ENCODE measurements at places on chromosomes 7 and 10.

DNA sequence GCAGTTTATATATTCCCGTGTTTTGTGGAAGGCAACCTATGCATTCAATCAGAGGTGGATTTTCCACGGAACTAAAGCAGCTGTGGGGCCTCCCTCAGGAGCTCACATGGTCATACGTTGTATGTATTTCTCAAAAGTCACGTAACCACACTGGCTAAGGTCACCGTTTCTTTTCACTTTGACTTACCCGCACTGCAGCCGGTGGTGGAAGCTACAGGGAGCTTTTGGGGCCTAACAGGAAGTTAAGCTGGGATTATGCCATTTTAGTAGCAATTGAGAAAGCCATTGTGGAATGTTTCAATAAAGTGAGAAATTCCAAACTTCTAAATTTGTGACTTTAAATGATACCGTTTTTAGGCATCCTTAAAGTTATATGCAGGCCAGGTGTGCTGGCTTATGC is 111.2 kb upstream of the KLF6 start:
- DNase-seq: no peak

GRCh38 chr10:44972874-44973306 is 5.7 kb downstream of the DEPP1 start:
- DNase-seq: no peak

DNA sequence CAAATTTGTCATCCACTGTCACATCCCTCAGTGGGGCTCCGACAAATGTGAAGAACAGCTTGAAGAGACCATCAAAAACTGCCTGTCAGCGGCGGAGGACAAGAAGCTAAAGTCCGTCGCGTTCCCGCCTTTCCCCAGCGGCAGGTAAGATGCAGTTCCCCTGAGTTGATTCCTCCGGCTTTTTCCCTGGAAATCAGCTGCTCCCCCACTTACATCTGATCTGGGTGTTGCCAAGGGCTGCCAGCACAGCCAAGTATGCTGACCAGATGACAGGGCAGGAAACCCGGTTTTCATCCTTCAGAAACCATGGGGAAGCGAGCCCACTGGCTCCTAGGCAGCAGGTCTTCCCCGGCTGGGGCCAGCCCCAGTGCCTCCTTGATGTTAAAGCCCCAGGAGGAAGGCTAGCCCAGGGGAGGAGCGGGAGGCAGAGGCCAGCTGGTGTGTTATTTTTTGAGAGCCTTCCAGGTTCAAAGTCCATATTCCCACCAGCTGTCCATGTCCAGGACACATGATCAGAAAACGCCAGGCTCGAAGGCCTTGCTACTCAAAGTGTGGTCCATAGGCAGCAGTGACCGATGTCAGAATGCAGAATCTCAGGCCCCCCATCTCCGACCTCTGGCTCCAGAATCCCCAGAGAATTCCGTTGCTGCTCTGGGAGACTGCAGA is 23.4 kb downstream of the AIFM2 start:
- DNase-seq: no peak

DNA sequence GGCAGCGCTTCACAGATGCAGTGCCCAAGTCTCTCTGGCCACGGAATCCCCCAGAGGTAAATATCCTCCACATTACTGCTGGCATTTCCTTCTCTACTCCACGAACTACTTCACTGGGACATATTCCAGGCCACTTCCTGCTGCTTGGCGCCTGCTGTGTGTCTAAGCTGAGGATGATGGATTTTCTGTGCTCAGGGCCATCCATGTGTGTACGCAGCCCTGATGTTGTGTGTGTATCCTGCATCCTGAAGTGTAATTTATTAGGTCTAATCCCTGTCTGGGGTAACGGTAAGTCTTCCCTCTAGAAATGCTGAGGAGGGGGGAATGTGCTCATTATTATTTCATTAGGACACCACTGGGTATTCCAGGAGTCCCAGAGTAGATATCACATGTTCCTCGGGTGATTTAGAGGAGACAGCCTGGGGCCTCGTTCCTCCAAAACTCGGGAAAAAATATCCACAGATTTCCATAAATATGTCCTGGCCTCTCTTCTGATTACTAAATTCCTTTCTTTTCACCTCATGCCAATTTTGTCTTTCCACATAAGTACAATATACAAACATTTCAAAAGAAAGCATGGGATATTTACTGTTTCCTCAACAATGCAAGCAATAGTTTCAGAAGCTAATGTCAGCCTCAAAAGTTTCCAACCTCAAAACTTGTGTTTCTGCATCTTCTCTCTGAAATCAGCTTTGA is 25.5 kb upstream of the HABP2 start:
- no peak for DNase-seq

GRCh38 chr7:23238983-23239652 is 7.5 kb upstream of the GPNMB start:
- DNase-seq: no peak

DNA sequence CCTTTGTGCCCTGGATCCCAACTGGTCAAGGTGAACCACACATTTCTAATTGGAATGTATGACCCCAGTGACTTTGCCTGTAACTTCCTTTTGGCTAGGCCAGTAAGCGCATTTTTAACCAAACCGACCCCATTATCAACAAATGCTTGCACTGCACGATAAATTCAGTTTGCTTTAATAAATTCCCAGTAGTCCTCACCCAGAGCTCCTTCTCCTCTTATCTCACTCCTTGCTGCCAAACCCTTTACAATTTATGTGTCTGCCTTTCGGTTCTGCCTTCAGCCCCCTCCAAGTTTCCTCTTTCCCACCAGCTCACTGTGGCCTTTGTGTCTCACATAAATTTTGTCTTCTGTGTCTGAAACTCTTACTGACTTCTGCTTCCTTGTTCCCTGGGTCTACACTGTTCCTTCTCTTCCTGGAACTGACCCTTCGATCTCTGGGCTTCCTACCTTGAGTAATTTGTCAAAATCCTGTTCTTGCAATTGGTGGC is 59.0 kb downstream of the TBXAS1 start:
- DNase-seq: no peak

GRCh38 chr10:65622608-65623007 is 1303.2 kb upstream of the LRRTM3 start:
- no peak for DNase-seq

- no peak for DNase-seq
These were observed 129.8 kb downstream of the AOAH start for GRCh38 chr7:36594445-36594844.

DNA sequence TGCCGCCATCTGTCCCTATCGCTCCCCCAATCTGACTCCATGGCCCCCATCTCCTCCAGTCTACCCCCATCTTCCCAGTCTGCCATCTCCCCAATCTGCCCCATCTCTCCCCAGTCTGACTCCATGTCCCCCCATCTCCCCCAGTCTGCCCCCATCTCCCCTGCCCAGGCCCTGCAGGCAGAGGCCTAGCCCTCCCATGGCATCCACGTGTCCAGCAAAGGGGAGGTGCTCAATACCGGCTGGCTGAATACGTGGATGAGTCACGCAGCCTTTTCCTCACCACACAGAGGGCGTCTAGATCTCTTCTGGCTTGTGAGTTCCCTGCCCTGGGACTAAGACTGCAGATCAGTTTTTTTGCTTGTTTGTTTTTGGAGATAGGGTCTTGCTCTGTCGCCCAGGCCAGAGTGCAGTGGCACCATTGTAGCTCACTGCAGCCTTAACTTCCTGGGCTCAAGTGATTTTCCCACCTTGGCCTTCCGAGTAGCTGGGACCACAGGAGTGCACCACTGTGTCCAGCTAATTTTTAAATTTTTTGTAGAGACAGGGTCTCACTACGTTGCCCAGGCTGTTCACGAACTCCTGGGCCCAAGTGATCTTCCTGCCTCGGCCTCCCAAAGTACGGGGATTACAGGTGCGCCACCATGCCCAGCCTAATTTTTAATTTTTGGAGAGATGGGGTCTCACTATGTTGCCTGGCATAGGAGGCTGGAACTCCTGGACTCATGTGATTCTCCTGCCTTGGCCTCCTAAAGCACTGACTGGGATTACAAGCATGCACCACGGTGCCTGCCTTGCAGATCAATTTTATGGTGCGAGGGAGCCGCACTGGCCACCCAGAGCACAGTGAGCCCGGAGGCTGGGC is 15.3 kb upstream of the GPR146 start:
- peak; percentile 80 for DNase-seq

DNA sequence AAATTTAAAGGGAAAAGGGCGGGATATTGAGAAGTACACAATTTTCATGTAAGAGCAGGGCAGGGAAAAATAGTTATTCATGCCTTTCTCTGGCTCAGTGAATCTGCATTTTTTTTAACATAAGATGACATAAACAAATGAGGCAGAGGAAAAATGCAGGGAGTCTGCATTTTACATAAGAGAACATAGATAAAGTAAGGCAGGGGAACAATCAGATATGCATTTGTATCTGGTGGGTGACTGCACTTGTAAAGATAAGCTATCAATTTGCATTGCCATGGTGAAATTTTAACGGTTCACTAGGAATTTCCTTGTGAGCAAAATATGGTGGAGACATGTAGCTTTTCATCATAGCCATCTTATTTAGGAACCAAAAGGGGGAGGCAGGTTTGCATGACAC is 33.5 kb downstream of the ALOX5 start:
- DNase-seq: no peak

DNA sequence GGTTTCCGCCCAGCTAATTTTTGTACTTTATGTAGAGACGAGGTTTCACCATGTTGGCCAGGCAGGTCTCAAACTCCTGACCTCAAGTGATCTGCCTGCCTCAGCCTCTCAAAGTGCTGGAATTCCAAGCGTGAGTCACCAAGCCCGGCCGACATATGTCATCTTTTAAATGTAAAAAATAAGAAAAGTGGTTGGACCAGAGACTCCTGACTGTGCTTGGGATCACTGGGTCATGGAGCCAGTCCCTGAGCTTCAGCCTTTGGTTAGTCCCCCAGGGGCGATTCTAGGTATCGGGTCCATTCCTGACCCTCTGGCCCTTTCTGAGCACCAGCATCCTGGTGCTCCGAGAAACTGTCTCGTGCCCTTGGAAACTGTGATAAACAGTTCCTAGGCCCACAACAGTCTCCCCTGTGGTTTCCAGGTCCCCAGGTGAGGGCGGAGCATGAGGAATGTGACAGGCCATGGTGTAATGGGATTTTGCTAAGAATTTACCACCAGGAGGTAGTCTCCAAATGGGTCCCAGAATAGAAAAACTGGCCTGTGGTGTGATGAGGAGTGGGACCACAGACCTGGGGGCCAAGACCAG is 32.8 kb downstream of the UBTD1 start:
- DNase-seq: no peak

- DNase-seq: no peak
These were observed 82.5 kb upstream of the SP4 start for GRCh38 chr7:21345361-21345760.

GRCh38 chr7:64494912-64495461 is 67.9 kb downstream of the ZNF680 start:
- peak; percentile 9 for DNase-seq

DNA sequence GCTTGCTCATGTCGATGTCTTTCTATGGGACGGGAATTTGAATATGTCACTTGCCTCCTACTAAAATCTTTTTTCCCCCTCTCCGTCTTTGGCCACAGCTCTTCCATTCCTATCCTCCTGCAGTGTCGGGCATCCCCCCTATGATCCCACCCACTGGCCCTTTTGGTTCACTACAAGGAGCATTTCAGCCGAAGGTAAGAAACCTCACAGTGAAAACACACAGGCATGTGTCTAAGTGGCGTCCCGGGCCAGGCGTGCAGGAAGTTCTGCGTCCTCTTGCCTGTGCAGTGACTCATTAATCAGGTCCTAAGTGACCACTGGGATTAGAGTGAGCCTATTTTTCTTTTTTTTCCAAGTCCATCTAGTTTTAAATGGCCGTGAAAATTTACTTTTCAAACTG is 360.5 kb upstream of the GALNT17 start:
- no peak for DNase-seq

DNA sequence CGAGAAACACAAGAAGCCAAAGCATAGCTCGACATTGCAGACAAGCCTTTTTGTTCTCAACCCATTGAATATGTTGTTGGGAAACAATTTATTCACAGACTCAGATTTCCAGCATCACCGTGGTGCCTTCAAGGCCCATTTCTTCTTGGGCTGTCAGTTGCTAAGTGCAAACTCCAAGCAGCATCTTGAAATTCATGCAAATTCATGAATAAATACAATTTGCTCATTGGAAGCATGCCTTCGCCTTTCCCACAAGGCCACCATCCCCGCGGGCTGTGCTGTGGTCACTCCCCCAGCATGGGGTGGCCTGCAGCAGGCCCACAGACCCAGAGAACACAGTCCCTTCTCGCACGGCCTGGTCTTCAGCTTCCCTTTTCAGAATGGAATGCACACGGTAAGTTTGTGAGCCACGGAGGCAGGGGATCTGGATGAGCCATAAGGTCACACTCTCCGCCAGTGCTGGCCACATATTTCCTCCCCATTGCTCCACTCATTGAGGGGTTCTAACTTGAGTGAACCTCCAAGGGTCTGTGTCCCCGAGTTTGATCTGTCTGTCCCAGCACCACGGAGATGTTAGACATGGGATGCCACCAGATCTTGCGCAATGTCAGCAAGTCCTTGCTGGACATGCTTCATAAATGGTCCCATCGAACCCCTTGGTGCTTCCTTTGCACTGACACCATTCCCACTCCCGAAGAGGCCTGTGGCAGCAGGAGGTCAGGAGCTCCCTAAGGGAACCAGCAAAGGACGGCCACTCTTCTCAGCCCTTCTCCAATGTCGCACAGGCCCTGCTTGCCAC is 109.5 kb downstream of the GFRA1 start:
- DNase-seq: no peak

GRCh38 chr10:79055892-79056291 is 12.9 kb upstream of the ZMIZ1 start:
- DNase-seq: no peak

- no peak for DNase-seq
These were observed 22.3 kb downstream of the COX15 start for GRCh38 chr10:99709480-99710229.

DNA sequence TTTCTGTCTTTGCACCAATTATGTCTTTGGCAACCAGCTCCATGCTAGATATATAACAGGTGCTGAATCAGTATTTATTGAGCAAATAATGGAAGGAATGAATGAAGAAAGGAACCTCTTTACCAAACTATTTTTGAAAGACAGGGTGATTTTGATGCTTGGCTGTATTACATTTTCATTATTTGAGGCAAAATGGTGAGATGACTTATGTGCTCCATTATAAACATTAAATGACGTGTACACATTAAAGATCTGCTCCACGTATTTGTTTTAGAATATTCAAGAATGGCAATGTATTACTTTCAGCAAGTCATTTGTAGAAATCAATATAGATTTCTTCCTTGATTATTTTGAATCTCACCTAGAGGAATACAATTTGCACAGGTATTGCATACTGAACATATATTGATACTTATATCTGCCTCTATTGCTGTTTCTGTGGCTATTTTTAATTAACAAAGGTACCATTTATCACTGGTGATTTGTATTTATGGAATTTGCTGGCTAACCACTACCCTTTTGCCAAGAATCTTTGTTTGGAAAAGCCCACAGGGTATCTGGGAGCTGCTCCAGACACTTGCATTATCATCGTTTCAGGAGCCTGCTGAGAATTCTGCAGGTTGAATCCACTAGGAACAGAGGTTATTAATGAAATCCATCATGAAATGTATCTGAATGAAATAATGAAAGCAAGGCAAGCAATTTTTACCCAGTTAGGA is 92.2 kb downstream of the SEMA3C start:
- DNase-seq: no peak

- DNase-seq: no peak
These were observed 103.9 kb downstream of the PLCE1 start for GRCh38 chr10:94097656-94098055.

DNA sequence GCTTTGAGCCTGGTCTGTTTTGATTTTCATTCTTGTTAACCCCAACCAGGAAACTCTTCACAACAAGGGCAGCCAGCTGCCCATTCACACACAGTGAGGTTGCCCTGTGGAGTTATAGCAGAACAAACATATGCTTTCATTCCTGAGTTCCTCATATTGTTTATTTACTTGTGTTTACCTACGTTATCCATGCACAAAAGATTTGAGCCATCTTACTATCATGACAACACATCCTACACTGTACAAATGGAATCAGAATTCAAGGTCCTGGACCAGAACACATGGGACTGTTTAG is 21.7 kb upstream of the BMPER start:
- DNase-seq: no peak

All from anterior cingulate cortex (tissue), 58 donors.